ENCODE measurements at places on chromosomes 5 and 9.

DNA sequence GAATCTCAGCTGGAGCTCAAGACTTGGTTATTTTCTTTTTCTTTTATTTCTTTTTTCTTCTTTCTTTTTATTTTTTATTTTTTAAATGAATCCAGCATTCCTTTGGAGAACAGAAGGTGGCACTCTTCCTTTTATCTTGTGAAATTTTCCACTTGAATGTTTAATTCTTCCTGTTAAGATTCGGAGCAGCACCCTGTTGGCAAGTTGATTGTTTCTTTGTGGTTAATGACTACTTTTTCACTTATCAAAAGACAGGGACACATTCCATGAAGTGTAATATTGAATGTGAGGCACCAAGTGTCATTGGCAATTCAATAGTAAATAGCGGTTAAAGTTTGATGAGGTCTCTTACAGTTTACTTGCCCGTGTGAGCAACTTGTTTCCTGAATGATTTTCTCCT lies 240.5 kb upstream of the CHD1 start:
- DNase-seq, result no peak

DNA sequence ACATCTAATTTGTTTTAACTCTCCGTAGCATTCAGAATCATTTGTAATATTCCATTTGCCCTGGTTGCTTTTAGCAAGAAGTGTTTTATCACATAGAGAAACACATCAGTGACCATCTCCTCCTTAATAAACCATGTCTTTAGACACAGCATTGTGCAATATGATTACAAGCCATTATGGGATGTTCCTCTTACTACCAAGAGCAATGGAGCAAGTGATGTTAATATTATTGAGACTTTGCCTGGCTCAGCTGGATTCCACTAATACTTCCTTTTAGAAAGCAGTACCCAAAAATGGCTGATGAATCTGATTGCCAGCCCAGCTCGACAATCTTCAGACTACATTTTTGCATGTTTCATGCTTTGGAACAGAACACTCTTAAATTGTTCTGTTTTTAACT lies 364.2 kb downstream of the OSTF1 start:
- no peak for DNase-seq

DNA sequence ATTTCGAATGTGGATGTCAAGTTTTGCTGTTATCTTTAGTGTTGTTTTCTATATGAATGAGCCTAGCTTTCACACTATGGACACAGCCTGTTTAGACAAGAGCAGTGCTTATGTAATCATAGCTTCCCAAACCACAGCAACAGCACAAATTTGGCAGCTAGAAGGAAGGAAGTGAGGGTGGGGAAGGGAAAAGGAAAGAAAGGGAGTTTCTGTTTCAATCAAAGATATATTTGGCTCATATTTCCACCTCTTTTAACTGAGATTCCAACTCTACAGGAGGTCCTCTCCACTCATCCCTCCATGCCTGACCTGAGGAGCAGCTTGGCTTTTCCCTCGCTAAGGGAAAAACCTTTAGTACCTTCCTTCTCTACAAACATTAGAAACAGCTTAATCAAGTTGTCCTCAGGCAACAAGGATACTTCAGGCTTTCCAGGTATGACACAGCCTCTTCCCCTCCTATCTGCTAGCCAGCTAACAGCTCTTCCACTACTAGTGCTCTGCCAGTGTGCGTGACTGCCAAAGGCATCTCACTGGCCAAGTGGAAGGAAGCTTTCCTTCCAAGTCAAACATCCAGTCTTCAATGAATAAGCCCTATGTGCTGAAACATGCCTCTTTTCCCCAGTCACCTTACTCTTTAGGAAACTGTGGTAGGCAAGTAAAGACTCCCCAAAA lies 268.6 kb upstream of the PTGER4 start:
- DNase-seq, result no peak

DNA sequence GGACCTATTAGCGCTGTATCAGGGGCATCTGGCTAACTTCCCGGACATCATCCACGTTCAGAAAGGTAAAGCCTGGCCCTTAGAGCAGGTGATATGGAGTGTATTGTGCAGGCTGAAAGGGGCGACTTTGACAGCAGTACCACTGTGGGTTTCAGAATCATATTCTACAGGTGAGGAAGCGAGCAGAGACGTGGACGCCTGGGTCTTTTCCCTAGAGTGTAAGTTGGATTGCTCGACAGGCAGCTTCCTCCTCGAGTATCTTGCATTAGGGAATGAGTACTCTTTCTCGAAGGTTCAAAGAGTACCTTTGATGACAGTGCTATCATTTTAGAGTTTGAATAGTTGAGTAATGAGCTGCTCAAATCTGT lies 1.9 kb downstream of the SNX18 start:
- no peak for DNase-seq

DNA sequence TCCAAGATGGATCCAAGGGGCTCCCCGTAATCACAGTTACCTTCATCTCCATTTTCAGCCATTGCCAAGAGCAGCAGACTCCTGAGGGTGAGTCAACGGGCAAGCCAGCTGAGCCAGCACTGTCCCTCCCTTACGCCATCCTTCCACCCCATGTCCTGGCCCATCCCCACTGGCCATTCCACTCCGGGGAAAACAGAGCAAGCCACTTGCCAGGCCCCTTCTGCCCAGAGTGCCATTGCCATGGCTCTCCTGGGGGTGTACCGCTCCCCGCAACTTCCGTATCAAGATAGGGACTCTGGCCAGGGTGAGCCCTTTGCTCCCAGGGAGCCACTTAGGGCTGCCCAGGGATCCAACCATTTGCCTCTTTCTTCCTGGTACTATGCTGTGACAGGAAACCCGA lies 48.9 kb upstream of the CDKN2AIPNL start:
- no peak for DNase-seq
